Activated CD4-positive, alpha-beta T cell treated with anti-CD3 and anti-CD28 coated beads, Interleukin-2, amount 10 ng/mL, durations not matched to agents 24 days and 14 days (primary cell): ENCODE measurements at places on chromosomes 2 and 18. TPM values are rescaled to one million over a fixed set of nuclear protein-coding genes. Genes with fewer than 3 reads are reported as not detected.

- H3K27ac ChIP-seq = no peak overlapping the region
- H3K36me3 ChIP-seq = no peaks in the 10 kb centered on the region
- no peaks in the 10 kb centered on the region for H3K27me3 ChIP-seq
- no peak for DNase-seq
- no peak overlapping the region for H3K4me3 ChIP-seq
These were observed 166.7 kb upstream of the ZNF521 start for GRCh38 chr18:25518716-25519053.

AQP12A gene
- not detected in 2 replicates for total RNA-seq

DNA sequence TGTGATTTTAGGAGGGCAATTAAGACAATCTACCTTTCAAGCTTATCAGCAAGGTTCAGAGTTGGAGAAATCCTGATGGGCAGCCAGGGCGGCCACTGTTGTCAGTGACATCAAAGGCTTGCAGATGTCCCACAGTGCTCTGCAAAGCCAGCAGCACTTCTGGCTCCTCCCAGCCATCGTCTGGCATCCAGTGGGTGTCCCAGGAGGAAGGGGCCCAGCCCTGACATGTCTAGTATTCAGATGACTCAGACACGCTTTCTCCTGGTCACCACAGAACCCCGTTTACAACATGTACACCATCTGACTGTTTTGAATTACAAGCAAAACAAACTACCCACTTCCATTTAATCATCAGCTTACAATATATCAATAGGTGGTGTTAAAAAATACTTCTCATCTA, 61.4 kb downstream of the CYRIA start:
- H3K36me3 ChIP-seq = no peaks in the 10 kb centered on the region
- no peak overlapping the region for H3K4me3 ChIP-seq
- no peak overlapping the region for H3K27ac ChIP-seq
- H3K4me1 ChIP-seq = peaks cover 4% of the 10 kb centered on the region
- no peak for DNase-seq

DNA sequence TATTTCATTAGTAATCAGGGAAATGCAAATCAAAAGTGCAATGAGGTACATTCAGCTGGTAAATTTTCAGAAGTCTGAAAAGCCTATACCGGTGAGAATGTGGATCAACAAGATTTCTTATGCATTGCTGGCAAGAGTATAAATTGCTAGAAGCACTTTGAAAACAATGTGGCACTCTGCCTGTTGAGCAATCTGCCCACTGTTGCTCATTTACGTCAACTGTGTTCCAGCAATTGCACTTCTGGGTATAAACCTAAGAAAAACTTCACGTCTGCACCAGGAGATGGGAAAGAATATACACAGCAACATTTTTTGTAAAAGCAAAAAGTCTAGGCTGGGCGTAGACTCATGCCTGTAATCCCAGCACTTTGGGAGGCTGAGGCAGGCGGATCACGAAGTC, 40.8 kb downstream of the MTERF4 start:
- H3K27me3 ChIP-seq = no peaks in the 10 kb centered on the region
- H3K4me3 ChIP-seq = no peak overlapping the region
- no peak for DNase-seq
- peaks cover 2% of the 10 kb centered on the region for H3K4me1 ChIP-seq
- no peak overlapping the region for H3K27ac ChIP-seq

DNA sequence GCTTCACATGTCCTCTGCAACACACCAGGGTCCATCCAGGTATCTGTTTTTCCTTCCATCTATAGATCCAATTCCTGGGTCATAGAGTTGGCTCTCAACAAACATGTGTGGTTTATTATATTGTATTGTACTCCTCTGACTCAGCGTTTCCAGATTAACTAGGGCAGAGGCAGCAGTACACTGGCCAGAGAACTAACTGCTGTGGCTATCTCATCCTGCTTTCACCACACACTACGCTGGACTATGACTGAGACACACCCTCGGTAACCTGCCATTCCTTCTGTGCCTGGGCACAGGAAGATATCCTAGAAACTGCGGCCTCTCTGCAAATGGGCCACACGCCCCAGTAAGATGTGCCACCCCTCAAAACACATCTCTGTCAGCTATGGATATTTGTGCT, 159.8 kb upstream of the STK17B start:
- no peaks in the 10 kb centered on the region for H3K36me3 ChIP-seq
- H3K27ac ChIP-seq = no peak overlapping the region
- H3K27me3 ChIP-seq = peaks cover 23% of the 10 kb centered on the region
- no peaks in the 10 kb centered on the region for H3K4me1 ChIP-seq
- H3K4me3 ChIP-seq = no peak overlapping the region
- no peak for DNase-seq

SP140 gene
- total RNA-seq = 236 and 241 TPM in 2 replicates

- H3K4me1 ChIP-seq = peaks cover 11% of the 10 kb centered on the region
- peaks cover 2% of the 10 kb centered on the region for H3K36me3 ChIP-seq
- no peaks in the 10 kb centered on the region for H3K27me3 ChIP-seq
- peak; percentile 17 for DNase-seq
- H3K4me3 ChIP-seq = no peak overlapping the region
These were observed 7.3 kb upstream of the SLC39A10 start for GRCh38 chr2:195649629-195650190.

DNA sequence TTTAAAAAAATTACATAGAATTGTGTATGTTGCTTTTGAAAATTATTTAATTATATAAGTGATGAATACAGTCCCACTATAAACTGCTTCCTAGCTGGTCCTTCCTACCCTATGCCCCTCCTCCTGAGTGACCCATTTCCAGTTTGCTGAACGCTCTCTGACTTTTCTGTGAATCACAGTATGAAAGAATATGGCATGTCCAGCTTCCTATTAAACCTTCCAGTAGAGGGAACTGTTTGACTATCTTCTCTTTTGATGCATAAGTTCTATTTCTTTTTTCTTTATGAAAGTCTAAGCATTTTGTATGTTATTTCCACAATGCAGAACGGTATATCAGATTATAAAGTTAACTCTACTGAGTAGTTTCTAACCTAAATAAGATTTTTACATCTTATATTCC, 41.3 kb downstream of the PSMG2 start:
- H3K4me1 ChIP-seq = peaks cover 4% of the 10 kb centered on the region
- no peak for DNase-seq
- no peaks in the 10 kb centered on the region for H3K27me3 ChIP-seq
- H3K36me3 ChIP-seq = no peaks in the 10 kb centered on the region

DNA sequence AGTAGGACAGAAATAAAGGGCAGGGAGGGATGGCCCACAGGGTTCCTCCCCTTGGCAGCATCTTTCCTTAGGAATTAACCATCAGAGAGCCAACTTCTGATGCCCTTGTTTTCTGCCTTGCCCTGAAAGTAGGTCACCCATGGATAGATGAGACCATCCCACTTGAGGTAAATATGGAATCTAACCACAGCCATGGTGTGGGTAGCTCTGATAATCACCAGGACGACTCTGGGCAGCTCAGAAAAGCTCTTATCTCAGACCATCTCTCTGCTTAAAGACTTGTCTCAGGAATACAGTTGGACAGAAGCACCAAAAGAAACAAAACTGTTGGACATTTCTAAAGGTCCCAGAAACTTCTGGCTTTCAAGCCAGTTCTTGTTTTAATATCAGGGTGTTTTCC, 101.4 kb upstream of the CELF4 start:
- no peak for DNase-seq
- no peaks in the 10 kb centered on the region for H3K36me3 ChIP-seq
- no peak overlapping the region for H3K4me3 ChIP-seq
- no peaks in the 10 kb centered on the region for H3K27me3 ChIP-seq
- H3K27ac ChIP-seq = no peak overlapping the region
